ENCODE measurements at places on chromosomes 3 and 15. TPM values are rescaled to one million over a fixed set of nuclear protein-coding genes. Genes with fewer than 3 reads are reported as not detected.
A peak's percentile ranks its signal among the peaks of the same experiment; 100 is the strongest.

Gene PAQR5
- total RNA-seq: not detected

Gene B3GNT5
- total RNA-seq: 0.71 TPM

Gene RHOV
- total RNA-seq: not detected

Gene GHSR
- total RNA-seq: not detected

Gene SIDT1
- total RNA-seq: 31.6 TPM

Gene CHRNB4
- not detected for total RNA-seq

Gene TRAT1
- total RNA-seq: 126 TPM

GRCh38 chr15:49439678-49440395 lies 16.8 kb downstream of the FGF7 start:
- H3K27ac ChIP-seq: no peak overlapping the region
- H3K4me1 ChIP-seq: no peaks in the 10 kb centered on the region
- no peak for DNase-seq
- H3K27me3 ChIP-seq: peaks cover 4% of the 10 kb centered on the region

DNA sequence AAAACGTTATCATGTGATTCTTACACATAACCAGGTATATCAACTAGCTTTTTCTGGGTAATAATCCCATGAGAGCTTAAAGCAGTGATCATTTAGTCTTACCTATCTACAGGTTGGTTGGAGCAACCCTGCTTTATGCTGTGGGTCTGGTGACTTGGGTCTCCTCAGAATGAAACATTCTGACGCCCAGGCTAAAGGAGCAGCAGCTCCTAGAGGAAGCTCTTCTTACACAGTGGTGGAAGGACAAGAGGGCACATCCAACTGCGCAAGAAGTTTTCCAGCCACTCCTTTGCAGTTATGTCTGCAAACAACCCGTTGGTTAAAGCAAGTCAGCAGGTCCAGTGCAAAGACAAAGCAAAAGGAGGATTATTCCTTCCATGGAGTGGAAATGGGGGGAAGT lies 377.5 kb downstream of the EDEM1 start:
- DNase-seq: no peak
- H3K4me1 ChIP-seq: no peaks in the 10 kb centered on the region
- H3K27ac ChIP-seq: no peak overlapping the region
- no peak overlapping the region for H3K4me3 ChIP-seq

DNA sequence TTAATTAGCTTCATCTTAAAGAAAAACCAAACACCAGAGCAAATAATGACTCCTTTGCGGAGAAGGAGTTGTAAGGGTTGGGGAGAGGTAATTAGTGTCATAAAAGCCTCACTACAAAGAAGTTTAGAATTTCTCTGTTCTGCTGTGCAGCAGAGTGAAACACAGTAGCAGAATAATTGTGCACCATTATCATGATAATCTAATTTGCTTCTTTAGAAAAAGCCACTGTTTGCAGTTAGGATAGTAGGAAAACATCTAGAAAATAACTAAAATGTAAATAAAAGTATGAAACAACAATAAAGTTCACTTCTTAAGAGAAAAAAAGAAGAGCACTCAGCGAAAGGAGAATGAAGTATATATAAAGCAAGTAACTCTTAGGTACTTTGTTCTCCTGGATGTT lies 5.5 kb downstream of the SHOX2 start:
- H3K27me3 ChIP-seq: peaks cover 93% of the 10 kb centered on the region
- H3K4me3 ChIP-seq: no peak overlapping the region
- peaks cover 35% of the 10 kb centered on the region for H3K4me1 ChIP-seq

DNA sequence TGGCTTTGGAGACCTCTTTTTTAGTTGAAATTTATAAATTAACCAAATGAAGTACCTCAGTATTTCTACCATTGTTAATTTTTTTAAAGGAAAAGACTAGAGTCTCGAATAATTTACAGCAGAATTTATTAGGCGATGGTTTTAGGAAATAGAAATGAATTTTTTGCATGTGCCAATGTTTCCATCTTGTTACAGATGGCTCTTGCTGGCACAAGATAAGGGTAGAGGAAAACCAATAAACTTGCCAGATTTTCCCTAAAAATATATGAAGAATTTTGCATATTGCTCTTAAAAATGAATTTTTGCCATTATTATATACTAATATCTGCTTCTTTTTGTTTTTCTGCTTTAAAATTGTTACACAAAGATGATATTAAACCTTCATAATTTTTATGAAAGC lies 380.7 kb downstream of the NLGN1 start:
- H3K4me3 ChIP-seq: no peak overlapping the region
- DNase-seq: no peak
- no peaks in the 10 kb centered on the region for H3K36me3 ChIP-seq

DNA sequence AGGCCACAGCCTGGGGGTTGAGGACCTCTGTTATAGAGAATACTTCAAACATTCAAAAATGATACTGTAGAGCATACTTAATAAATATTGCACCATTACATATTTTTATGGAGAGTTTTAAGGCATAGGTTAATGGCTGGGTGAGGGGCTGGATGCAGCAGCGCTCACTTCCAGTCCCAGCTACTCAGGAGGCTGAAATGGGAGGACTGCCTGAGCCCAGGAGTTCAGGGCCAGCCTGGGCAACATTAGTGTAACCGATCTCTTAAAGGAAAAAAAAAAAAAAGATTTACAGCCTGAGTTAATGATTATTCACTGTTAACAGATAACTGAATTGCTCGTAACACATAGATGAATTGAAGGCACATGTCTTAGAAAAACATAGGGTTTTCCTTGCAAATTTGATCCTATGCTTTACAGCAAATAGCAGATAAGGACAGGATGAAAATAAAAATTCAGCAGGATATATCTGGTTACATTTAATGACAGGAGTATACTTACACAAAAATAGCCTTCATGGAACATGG lies 282.9 kb downstream of the TBC1D5 start:
- H3K27me3 ChIP-seq: no peaks in the 10 kb centered on the region
- H3K36me3 ChIP-seq: peaks cover 2% of the 10 kb centered on the region
- H3K4me3 ChIP-seq: no peak overlapping the region
- DNase-seq: no peak

DNA sequence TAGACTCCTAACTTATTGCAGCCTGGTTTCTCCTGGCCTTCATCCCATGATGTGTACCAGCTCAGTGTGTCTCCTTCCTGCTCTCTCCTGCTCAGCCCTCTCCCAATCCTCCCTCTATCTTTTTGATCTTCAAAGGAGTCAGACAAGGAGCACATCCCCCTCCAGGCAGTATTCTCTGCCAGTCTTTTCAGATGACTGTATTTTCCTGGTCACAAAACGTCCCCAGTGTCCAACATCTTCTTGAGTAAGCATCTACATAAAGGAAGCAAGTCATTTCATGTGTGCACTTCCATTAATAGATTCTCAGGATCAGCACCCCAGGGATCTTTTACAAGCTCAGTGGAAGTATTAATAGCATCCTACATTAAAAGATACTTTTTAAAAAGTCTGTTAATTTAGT lies 148.9 kb upstream of the THBS1 start:
- peaks cover 29% of the 10 kb centered on the region for H3K4me1 ChIP-seq
- peaks cover 68% of the 10 kb centered on the region for H3K27me3 ChIP-seq
- no peak overlapping the region for H3K4me3 ChIP-seq
- H3K36me3 ChIP-seq: no peaks in the 10 kb centered on the region
- no peak for DNase-seq

DNA sequence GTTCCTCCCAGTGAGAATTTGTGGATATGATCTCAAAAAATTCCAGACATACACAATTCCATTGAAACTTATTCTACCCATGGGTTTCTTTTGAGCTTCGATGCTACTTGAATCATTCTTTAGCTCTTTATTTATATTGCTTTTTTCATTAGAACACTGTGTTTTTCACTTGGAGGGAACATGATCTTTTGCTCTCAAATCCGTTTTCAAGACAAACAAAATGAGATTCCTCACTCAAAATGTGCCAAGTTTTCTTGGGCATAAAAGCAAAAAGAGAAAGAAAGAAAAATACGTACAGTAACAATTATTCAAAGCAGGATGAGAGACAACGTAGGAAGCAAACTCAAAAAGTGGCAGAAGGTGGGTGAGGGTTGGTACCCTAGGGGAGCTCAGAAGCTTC lies 118.8 kb upstream of the PDZRN3 start:
- H3K4me3 ChIP-seq: no peak overlapping the region
- H3K4me1 ChIP-seq: no peaks in the 10 kb centered on the region
- H3K27me3 ChIP-seq: no peaks in the 10 kb centered on the region
- no peaks in the 10 kb centered on the region for H3K36me3 ChIP-seq
- H3K27ac ChIP-seq: no peak overlapping the region

DNA sequence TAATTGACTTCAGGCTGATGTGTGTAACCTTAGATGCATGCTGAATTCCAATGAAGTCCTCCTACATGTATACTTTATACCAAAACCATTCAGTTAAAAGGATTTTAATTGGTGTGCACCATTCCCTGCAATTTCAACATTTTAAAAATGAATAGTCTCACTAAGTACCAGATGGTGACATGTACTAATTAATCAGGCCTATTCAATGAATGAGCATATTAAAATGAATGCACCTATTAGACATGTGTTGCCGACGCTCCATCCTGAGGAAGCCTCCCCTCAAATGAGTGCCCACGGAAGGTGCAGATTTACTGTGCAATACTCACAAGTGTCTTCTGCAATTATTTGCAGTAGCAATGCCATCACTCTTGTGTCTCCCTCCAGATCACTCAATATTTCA lies 124.7 kb upstream of the TSPAN3 start:
- no peaks in the 10 kb centered on the region for H3K27me3 ChIP-seq
- H3K36me3 ChIP-seq: peaks cover 10% of the 10 kb centered on the region
- no peak overlapping the region for H3K27ac ChIP-seq
- no peak overlapping the region for H3K4me3 ChIP-seq
- H3K4me1 ChIP-seq: no peaks in the 10 kb centered on the region

- no peak overlapping the region for H3K4me3 ChIP-seq
- no peak for DNase-seq
- peak overlapping the region; percentile 1 for H3K27ac ChIP-seq
- no peaks in the 10 kb centered on the region for H3K36me3 ChIP-seq
- peaks cover 38% of the 10 kb centered on the region for H3K27me3 ChIP-seq
- H3K4me1 ChIP-seq: peaks cover 24% of the 10 kb centered on the region
These were observed 18.5 kb downstream of the PAQR9 start for GRCh38 chr3:142945023-142945422.

DNA sequence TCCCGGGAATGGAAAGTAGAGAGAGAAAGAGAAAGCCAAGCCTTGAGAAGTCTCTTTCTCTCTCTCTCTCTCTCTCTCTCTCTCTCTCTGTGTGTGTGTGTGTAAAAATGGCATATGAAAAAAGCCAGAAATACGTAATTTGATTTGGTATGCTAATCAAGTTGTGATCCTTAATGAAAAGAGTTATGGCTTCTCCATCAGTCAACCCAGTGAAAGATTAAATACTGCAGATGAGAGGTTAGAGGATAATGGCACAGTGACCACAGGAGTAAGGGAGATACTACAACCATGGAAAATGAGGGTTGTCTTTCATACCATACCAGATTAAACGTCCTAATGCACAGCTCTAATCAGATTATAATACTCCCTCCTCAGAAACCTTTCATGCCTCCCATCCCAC lies 193.5 kb upstream of the SOX2 start:
- no peaks in the 10 kb centered on the region for H3K4me1 ChIP-seq
- no peak overlapping the region for H3K4me3 ChIP-seq
- H3K27me3 ChIP-seq: no peaks in the 10 kb centered on the region
- no peak for DNase-seq
- H3K27ac ChIP-seq: no peak overlapping the region
- H3K36me3 ChIP-seq: no peaks in the 10 kb centered on the region

- H3K27ac ChIP-seq: no peak overlapping the region
- H3K36me3 ChIP-seq: no peaks in the 10 kb centered on the region
- DNase-seq: no peak
- no peaks in the 10 kb centered on the region for H3K27me3 ChIP-seq
- peaks cover 52% of the 10 kb centered on the region for H3K4me1 ChIP-seq
These were observed 213.1 kb downstream of the RPLP1 start for GRCh38 chr15:69665641-69666111.

- peak overlapping the region; percentile 99 for H3K4me3 ChIP-seq
- peaks cover 28% of the 10 kb centered on the region for H3K4me1 ChIP-seq
- DNase-seq: no peak
- H3K27ac ChIP-seq: peak overlapping the region; percentile 98
These were observed 546 bp downstream of the CISH start for GRCh38 chr3:50610992-50611463.

GRCh38 chr15:49875392-49875791 lies 243.6 kb downstream of the ATP8B4 start:
- DNase-seq: no peak
- H3K4me3 ChIP-seq: no peak overlapping the region
- H3K36me3 ChIP-seq: no peaks in the 10 kb centered on the region
- no peaks in the 10 kb centered on the region for H3K4me1 ChIP-seq
- H3K27me3 ChIP-seq: no peaks in the 10 kb centered on the region
- no peak overlapping the region for H3K27ac ChIP-seq

DNA sequence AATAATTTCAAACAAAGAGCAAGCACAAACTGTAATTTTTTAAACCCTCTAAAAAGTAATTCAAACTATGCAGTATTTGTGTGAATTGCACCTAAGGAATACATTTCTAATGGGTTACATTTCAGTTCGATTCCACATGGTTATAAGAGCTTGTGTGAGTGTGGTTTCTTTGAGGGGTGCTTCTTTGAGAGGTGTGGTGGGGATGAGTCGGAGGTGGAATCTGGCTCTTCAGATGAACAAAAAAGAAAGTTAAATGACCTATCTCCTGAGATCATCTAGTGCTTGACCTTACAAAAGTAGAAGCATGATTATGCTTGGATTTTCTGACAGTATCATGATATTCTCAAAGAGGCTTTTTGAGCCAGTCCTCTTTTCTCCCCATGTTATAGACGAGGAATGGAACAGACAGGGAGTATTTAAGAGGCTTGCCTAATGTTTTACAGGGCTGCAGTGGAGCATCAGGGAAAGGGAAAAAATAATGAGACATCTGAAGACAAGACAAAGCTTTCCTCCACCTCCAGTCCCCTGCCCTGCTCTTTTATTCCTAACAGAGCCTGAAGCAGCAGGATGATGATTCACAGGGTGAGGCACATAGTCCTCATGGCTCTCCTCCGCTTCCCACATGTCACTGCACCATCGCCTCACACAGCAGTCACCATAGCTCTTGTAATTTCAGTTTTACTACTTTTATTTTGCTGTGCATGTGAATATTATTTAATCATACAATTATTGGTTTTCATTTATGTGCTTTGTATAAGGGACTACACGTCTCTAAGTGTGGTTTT lies 82.0 kb downstream of the LYSMD4 start:
- peaks cover 16% of the 10 kb centered on the region for H3K36me3 ChIP-seq
- no peak overlapping the region for H3K27ac ChIP-seq
- H3K27me3 ChIP-seq: no peaks in the 10 kb centered on the region
- H3K4me3 ChIP-seq: no peak overlapping the region
- no peaks in the 10 kb centered on the region for H3K4me1 ChIP-seq
- DNase-seq: no peak

GRCh38 chr3:48727511-48727910 lies 10.5 kb upstream of the IP6K2 start:
- H3K36me3 ChIP-seq: no peaks in the 10 kb centered on the region
- no peaks in the 10 kb centered on the region for H3K4me1 ChIP-seq
- no peak overlapping the region for H3K4me3 ChIP-seq
- no peak for DNase-seq
- peaks cover 3% of the 10 kb centered on the region for H3K27me3 ChIP-seq
- H3K27ac ChIP-seq: no peak overlapping the region

- DNase-seq: no peak
- H3K36me3 ChIP-seq: no peaks in the 10 kb centered on the region
- H3K4me3 ChIP-seq: no peak overlapping the region
These were observed 435.9 kb downstream of the NR2F2 start for GRCh38 chr15:96766366-96766765.

GRCh38 chr3:111589303-111590142 lies 5.6 kb downstream of the ZBED2 start:
- peaks cover 81% of the 10 kb centered on the region for H3K36me3 ChIP-seq
- H3K4me3 ChIP-seq: no peak overlapping the region
- peak overlapping the region; percentile 9 for H3K27ac ChIP-seq
- DNase-seq: no peak
- H3K4me1 ChIP-seq: peaks cover 65% of the 10 kb centered on the region

GRCh38 chr15:94526071-94526689 lies 294.8 kb downstream of the MCTP2 start:
- no peak overlapping the region for H3K4me3 ChIP-seq
- no peak overlapping the region for H3K27ac ChIP-seq
- DNase-seq: no peak
- H3K4me1 ChIP-seq: no peaks in the 10 kb centered on the region

Measured in activated CD4-positive, alpha-beta T cell treated with anti-CD3 and anti-CD28 coated beads, Interleukin-2, amount 10 ng/mL, durations not matched to agents 7 days and 5 days (primary cell).